ENCODE measurements at places on chromosomes 13 and 19. TPM values are rescaled to one million over a fixed set of nuclear protein-coding genes. Genes with fewer than 3 reads are reported as not detected.
A peak's percentile ranks its signal among the peaks of the same experiment; 100 is the strongest.

GRCh38 chr13:27177852-27178251, 6.2 kb upstream of the USP12 start:
- DNase-seq: no peak

DNA sequence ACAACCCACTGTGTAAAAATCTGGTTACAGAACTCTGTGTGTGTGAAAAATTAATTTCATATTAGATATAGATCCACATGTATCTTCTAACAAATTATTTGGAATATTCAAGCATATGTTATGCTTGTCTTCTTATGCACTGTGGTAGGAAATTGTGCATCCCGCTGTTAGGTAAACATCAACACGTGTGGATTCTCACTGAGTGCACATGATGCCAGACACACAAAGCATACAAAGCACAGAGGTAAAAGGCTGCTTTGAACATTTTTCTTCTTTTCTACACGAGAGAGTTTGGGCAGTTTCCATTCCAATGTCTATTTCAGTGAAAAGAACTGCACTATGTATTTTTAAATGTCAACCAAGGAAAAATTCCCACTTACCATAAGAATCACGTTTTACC, 354.9 kb downstream of the PCDH9 start:
- no peak for DNase-seq

DNA sequence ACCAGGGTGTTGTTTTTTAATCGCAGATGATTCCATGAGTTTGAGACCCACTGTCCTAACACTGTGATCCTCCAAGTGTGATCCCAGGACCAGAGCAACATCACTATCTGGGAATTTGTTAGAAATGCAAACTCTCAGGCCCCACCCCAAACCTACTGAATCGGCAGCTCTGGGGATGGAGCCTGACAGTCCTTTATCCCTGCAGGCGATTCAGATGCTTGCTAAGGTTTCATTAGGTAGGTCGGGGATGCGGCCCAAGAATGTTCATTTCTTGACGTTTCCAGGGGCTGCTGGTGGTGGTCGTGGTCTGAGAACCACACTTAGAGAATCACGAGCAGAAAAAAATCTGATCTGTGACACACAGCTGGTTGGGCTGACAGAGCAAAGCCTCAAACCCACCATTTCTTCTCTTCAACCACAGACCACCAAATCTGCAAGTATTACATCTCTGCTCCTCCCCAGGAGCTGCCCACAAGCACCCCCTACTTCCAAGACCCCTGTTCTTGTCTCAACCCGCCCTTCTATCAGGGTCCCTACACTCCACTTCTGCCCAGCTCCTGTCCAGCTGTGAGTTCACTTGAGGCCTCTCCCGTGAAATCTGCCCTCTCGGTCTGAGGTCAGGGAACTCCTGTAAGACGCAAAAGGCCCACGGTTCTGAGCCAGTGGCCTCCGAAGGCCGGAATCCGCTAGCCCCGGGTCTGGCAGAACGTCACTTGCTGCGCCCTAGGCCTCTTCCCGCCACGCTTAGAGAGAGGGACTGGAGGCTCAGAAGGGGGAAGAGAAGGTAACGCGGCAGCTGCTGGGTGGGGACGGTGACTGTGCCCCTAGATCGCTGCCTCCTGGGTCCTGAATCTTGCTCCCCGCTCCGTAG, 1.1 kb upstream of the FARP1 start:
- no peak for DNase-seq

GRCh38 chr13:112346899-112347229, 29.3 kb upstream of the SPACA7 start:
- DNase-seq: no peak

- no peak for DNase-seq
Observed at GRCh38 chr13:73521985-73522524, 463.2 kb downstream of the KLF5 start.

DNA sequence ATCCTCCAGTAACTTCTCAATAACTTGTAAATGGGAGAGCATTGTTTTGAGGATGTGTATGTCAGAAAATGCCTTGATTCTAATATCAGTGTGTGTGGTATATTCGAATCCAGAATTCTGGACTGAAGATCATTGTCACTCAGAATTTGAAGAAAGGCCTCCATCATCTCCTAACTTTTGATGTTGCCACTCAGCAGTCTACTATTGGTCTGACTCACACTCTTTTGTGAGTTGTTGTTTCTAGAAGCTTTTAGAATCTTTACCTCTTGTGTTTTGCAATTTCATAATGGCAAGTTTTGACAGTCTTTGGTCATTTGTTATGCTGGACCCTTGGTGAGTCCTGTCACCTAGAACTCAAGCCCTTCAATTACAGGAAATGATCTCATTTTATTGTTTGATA, 77.0 kb downstream of the RUBCNL start:
- no peak for DNase-seq

DNA sequence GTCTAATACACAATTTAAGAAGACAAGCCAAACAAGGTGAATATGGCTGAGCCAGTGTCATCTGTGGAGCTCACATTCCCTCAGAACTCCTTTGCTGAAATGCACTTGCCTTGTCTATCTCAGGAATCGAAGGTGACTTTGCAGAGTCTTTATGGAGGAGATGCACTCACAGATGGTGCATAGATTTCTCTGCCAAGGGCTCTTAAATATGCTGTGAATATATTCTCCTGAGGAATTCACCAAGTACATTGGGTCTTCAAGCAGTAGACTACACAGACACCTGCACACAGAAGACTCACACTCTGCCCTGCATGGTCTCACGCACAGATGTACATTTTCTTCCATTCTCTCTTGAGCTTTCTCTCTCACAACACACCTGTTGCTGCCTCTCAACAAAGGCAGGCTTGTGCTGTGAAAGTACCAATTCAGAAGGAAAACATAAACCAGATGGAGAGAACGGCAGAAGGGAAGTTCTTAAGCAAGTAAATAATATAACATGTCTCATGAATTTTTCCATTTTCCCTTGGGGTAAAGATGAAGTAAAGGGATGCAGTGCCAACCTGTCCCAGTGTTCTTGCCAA, 174.7 kb downstream of the DLEU7 start:
- DNase-seq: no peak

- DNase-seq: no peak
Observed at GRCh38 chr19:42514449-42514848, 13.8 kb downstream of the CEACAM1 start.

DNA sequence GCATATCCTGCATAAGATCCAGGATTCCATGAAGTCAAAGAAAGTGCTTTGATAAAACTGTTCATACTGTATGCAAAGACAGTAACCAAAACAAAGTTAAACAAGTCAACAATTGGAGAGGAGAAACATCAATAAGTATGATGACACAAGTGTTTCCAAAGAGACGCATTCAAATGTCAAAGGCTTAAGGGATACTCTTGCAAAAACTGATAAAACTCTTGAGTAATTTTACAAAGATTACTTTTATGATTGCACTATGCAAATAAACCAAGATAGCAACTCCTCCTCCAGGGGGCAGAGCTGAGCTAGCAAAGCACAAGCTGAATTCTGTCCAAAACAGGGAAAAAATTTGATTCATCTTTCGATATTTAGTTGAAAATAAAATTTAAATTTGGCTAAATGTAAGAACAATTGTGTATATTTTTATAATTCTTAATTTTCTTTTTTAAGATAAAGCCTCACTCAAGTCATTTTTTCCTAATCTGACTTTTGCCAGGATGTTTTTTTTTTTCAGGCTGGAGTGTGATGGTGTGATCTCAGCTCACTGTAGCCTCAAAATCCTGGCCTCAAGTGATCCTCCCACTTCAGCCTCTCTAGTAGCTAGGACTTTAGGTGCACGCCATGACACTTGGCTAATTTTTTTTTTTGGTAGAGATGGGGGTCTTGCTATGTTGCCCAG, 84.0 kb downstream of the MZT1 start:
- peak; percentile 60 for DNase-seq

DNA sequence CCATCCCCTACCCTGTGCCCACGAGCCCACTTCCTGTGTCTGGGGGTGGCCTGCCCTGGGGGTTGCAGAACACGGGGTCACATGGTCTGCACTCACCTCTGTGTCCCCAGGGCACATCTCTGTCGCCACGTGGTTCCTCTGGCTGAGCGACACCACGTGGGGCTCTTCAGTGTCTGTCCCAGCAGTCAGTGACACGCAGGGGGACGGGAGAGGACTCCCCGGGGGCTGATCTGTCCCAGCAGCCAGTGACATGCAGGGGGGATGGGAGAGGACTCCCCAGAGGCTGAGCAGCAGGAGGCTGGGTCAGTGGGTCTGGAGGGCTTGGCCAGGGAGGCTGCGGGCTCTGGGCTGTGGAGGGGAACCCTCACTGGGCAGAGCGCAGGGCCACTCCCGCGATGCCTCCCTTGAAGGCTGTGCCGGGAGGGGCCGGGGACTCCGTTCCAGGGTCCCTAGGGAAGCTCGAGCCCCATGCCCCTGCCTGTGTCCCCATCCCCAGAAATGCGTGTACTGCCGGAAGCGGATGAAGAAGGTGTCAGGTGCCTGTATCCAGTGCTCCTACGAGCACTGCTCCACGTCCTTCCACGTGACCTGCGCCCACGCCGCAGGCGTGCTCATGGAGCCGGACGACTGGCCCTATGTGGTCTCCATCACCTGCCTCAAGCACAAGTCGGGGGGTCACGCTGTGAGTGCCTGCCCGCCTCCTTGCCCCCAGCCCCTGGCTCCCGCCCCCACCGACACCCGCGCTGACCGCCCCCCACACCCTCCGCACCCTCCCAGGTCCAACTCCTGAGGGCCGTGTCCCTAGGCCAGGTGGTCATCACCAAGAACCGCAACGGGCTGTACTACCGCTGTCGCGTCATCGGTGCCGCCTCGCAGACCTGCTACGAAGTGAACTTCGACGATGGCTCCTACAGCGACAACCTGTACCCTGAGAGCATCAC, 174.8 kb downstream of the KDM4B start:
- no peak for DNase-seq

DNA sequence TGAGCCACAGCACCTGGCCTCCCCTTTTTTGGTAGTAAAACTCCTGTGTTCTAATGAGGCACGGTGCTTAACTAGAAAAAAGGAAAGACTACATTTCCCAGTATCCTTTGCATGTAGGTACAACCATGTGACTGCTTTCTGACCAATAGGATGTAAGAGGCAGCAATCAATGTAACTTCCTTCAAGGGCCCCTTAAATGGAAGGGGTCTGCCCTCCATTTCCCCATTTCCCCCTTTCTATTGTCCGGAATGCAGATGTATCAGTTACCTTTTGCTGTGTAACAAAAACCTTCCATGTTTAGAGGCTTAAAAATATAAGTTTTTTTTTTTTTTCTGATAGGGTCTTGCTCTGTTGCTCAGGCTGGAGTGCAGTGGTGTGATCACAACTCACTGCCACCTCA, 2.2 kb downstream of the GPR32 start:
- peak; percentile 49 for DNase-seq

DNA sequence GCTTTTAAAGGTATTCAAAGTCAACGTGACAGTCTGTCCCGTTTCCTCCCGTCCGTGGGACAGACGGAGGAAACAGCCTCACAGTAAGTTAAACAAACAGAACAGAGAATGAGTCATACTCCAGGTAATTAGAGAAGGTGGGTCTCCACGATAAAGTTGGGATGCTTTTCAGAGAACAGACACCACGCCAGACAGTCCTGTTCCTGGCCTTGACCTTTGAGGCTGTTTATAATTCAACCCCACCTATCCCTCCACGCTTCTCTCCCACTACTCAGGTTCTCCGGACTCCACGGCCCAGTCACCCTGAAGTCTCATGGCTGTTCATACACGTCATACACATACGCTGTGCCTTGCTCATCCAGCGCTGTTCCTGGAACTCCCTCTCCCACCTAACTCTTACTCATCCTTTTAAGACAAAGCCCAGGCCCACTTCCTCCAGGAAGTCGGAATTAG, 42.5 kb downstream of the ARHGEF18 start:
- DNase-seq: no peak

- peak; percentile 59 for DNase-seq
Observed at GRCh38 chr13:91381371-91381770, 17.1 kb upstream of the GPC5 start.

DNA sequence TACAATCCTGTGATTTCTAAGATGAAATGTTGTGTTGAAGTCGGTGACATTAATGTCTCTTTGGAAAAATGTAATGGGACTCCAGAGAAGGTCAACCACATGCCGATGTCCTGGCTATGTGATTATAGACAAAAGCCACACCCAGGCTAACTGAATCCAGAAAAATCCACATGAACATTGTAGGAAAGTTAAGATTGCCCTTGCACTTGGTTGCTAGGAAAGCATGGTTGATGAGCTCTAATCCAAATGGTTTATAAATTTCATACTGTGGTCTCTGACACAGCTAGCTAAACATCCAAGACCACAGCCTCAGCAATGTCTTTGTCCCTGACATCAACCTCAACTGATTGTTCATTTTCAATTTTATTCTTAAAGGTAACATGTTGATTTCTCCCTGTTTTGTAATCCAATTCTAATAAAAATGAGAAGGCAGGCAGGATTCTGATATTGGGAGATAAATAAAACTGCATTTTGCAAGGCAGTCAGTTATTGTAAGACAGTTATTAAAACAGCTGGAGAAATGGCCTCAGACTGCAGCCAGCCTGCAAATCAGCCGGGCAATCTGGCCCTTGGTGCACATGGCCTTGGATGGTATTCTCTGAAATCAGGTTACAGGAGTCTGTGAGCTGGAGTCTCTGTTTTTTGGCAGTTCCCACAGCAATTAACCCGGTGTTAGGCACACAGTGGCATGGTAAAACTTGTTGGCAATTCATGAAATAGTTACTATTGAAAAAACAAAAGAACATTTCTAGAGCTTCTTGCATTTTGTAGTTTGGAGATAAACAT, 93.9 kb downstream of the STARD13 start:
- DNase-seq: no peak

GRCh38 chr19:6417713-6418561, 6.7 kb downstream of the KHSRP start:
- peak; percentile 45 for DNase-seq

DNA sequence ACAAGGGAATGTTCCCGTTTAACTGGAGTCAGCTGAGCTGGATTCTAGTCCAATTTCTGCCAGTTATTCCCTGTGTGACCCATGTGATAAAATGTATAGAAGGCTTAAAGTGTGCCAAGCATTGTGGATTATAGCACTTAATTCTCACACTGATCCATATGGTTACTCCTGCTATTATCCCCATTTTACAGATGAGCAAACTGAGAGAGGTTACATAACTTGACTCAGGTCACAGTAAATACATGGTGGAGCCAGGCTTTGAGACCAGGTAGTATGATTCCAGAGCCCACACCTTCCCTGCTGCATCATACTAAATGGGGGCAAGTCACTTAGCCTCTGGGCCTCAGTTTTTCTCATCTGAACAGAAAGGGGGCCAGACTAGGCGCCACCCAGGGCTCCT, 2.0 kb upstream of the DHRS12 start:
- no peak for DNase-seq

DNA sequence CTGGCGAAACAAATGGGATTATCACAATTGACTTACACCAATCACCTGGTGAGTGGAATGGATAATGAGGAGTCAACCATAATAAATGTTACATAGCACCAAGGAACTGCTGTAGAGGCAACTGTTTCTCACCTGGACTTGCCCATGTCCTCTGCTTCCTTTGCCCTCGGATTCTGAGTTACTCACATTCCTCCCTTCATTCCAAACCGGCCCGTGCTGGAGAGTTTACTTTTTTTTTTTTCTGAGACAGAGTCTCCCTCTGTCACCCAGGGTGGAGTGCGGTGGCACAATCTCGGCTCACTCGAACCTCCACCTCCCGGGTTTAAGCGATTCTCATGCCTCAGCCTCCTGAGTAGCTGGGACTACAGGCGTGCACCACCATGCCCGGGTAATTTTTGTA, 41.5 kb upstream of the TSC22D1 start:
- no peak for DNase-seq

Gene SIAH3
- 1.3 TPM for total RNA-seq

Gene PIBF1
- 12.1 TPM for total RNA-seq

Gene ZNF345
- total RNA-seq: 2.0 TPM

Gene KCTD15
- total RNA-seq: 50.1 TPM

Gene LIM2
- not detected for total RNA-seq

Gene RFX2
- 2.6 TPM for total RNA-seq

Gene OR4F17
- total RNA-seq: not detected

Measured in SK-MEL-5 (cell line).